Activated CD4-positive, CD25-positive, alpha-beta regulatory T cell treated with anti-CD3 and anti-CD28 coated beads, Interleukin-2, amount 50 U/mL, for 16 hours (primary cell): ENCODE measurements at places on chromosomes 16 and 17.

GRCh38 chr16:79519448-79519847 is 81.1 kb downstream of the MAF start:
- no peak for DNase-seq

- DNase-seq: no peak
Observed at GRCh38 chr16:61791464-61791863, 244.8 kb downstream of the CDH8 start.

- DNase-seq: no peak
Observed at GRCh38 chr16:27243725-27244362, 24.7 kb downstream of the NSMCE1 start.

DNA sequence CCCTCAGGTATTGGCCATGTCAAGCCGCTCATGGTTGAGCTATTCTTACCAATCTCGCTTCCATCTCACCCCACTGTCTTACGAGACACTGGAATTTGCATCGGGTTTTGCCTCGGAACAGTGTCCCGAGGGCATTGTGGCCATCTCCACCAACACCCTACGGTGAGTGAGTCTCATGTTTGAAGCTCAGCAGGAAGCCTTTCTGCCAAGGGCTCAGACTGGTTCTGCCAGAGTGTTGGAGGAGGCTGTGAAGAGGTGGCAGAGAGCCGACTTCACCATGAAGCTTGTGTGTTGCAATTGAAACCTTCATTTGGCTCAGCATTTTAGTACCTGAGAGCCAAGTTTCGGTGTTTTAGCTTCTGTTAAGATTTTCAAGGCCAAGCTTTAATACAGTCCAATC is 38.0 kb downstream of the SF3B3 start:
- DNase-seq: no peak

GRCh38 chr16:88449267-88449561 is 3.9 kb upstream of the ZFPM1 start:
- no peak for DNase-seq

- no peak for DNase-seq
Observed at GRCh38 chr16:83301971-83302370, 505.8 kb upstream of the HSBP1 start.

DNA sequence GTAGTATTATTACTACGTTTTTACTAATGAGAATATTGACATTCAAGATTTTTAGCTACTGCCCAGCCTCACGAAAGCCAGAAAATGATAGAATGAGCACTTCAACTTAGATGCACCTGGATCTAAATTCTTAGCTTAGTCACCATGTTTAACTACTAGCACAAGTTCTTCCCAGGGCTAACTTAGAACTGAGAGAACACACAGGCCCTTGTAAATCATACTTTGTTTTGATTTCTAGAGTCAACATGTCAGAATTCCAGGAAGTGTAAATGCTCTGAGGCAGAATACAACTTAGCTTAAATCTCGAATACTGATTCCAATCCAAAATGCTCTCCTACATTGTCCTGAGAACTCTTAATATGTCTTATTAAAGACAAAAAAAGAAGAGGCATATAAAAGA is 6.8 kb upstream of the ACSM1 start:
- no peak for DNase-seq

DNA sequence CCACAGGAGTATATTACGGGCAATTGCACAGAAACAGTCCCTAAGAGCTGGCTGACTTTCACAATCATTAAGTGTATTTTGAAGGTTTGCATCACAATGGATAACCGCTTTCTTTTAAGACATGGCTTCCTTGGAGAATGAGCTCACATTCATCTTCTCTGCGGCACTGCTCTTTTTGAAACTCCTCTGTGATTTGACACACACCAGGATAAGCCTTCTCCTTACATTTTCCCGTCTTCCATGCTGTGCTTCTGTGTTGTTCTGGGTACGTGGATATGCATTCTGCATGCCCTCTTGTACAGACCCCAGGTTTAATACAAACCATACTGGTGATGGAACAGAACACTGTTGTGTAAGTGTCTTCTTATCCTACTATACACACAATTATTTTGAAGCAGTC is 89.5 kb upstream of the METRNL start:
- no peak for DNase-seq

GRCh38 chr17:888998-889441 is 90.6 kb downstream of the NXN start:
- DNase-seq: no peak

GRCh38 chr17:4782652-4783051 is 3.5 kb downstream of the VMO1 start:
- DNase-seq: no peak

- DNase-seq: no peak
Observed at GRCh38 chr16:85389679-85390470, 223.2 kb upstream of the GSE1 start.

GRCh38 chr17:33220036-33220435 is 73.1 kb downstream of the ASIC2 start:
- DNase-seq: no peak

DNA sequence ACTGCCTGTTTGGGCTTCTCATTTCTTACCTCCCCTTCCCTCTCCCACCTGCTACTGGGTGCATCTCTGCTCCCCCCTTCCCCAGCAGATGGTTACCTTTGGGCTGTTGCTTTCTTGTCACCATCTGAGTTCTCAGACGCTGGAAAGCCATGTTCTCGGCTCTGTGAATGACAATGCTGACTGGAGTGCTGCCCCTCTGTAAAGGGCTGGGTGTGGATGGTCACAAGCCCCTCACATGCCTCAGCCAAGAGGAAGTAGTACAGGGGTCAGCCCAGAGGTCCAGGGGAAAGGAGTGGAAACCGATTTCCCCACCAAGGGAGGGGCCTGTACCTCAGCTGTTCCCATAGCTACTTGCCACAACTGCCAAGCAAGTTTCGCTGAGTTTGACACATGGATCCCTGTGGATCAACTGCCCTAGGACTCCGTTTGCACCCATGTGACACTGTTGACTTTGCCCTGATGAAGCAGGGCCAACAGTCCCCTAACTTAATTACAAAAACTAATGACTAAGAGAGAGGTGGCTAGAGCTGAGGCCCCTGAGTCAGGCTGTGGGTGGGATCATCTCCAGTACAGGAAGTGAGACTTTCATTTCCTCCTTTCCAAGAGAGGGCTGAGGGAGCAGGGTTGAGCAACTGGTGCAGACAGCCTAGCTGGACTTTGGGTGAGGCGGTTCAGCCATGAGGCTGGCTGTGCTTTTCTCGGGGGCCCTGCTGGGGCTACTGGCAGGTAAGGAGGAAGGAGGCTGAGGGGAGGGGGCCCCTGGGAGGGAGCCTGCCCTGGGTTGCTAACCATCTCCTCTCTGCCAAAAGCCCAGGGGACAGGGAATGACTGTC is at the start of gene CD68:
Gene CD68 (plus strand): TSS at position 638 of the 833 bp plus-strand sequence. CDS start 40 bp downstream, at position 678.
- no peak for DNase-seq

- no peak for DNase-seq
Observed at GRCh38 chr17:37741341-37742115, 3.3 kb downstream of the HNF1B start.

- DNase-seq: no peak
Observed at GRCh38 chr16:28167730-28168129, 44.0 kb downstream of the XPO6 start.

DNA sequence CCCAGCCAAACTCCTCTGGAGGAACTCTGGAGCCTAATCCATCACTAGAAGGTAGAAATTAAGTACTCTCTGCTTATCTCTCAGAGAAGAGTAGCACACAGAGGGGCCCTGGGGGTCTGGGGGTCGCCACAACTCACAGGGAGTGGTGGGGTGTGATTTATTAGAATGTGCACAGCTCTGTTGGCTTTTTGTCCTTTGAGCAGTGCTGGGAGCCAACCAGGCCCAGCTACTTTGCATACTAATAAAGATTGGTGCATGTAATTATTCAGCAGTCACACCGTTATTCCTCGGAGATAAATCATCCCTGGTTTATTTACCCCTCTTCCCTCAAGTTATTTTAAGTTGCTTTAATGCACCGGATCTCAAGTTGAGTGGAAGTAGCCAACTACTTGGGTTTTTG is 606.7 kb upstream of the EEF2KMT start:
- no peak for DNase-seq

DNA sequence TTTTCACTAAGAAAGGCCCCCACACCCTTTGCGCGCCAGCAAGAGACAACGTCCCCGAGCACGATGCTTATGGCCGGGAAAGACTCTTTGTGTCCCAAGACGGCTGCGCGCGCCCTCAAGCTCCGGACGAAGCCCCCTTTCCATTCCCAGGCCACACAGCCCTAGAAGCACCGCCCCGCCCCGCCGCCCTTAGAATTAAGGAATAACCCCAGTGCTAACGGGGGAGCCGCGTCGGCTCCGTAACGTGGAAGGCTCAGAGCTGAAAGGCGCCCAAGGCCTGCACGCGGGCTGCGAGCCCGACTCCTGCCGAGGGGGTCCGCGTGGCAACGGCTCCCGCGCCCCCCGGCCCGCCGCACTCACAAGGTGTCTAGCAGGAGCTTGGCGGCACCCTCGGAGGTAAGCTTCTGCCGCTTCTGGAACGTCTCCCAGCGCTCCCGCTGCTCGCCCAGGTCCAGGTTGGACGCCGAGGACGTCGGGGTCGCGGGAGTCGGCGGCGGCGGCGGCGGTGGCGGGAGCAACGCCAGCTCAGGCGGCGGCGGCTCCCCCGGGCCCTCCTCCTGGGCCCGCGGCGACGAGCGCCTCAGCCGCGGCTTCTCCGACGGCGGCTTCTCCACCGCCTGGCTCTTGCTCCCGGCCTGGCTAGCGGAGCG is 477 bp downstream of the CENPV start:
- no peak for DNase-seq
